ENCODE measurements at places on chromosomes 7 and 10. TPM values are rescaled to one million over a fixed set of nuclear protein-coding genes. Genes with fewer than 3 reads are reported as not detected.

Gene PNLIPRP2
- total RNA-seq, result not detected

DNA sequence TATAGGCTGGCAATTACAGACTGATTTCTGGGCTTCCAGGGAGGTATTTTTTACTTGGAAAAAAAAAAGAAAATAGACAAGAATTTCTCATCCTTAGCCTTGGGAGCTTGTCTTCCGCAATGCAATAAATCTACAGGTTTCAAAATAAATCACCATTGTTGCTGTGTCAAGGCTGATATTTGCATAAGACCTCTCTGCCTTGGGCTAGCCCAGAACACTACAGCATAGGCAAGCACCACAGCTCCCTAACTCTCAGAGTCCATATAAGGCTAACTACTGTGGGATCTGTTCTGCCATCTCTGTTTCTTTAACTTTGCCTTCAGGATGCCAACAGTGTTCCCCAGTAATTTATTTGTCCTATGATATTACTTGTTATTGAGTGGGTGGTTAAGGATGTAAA, 64.4 kb downstream of the ZWINT start:
- no peak for DNase-seq

- no peak for DNase-seq
Observed at GRCh38 chr7:99669782-99670181, 10.0 kb downstream of the CYP3A5 start.

DNA sequence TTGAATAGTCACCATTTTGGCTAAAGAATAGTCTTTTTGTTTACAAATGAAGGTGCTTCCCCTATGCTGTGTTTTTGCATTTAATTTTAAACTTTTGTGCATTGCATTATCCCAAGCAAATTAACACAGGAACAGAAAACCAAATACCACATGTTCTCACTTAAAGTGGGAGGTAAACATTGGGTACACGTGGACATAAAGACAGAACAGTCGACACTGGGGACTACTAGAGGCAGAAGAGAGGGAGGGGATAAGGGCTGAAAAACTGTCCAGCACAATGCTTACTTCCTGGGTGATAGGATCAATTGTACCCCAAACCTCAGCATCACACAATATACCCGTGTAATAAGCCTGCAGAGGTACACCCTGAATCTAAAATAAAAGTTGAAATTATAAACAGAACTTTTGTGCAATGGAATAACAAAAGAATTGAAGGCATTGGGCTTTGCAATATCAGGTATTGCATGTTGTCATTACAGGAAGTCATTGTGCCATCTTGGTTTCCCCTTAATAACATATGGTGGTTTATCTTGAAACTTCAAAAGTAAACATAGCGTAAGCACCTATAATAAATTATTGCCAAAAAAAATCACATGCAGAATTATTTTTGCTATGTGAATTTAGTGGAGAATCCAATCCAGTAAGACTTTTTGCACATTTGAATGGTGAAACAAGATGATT, 16.1 kb downstream of the ADD3 start:
- no peak for DNase-seq

DNA sequence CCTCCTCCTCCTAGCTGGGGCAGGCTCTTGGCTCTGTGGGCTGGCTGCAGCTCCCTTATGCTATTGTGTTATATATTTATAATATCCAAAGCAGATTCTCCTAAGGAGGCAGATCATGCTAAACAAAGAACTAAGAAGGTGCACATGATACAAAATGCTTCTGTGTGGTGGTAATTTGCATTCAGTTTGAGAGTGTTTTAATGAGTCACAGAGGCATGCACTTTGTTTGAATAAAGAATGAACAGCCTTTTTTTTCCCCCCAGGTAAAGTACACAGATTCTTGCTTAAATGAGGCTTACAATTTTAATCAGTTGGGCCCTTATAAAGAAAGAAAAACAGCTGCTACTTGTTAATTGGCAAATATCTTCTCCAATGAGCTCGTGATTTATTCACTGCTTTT, 95.0 kb downstream of the FANK1 start:
- no peak for DNase-seq

- DNase-seq, result no peak
Observed at GRCh38 chr10:24229909-24230308, 21.0 kb downstream of the KIAA1217 start.

DNA sequence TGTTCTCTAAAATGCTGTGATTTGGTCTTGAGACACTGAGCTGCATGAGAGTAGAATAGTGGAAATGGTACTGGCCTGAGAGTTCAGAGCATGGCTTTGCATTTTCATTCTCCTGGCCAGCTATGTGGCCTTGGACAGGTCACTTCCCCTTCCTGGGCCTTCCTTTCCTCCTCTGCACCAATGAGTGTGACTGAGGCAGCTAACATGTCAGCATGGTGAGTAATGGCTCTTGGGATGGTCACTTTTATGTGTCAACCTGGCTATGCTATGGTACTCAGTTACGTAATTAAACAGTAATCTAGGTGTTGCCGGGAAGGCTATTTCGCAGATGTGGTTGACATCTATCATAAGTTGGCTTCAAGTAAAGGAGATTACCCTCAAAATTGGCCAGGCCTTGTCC, 109.3 kb downstream of the RTKN2 start:
- DNase-seq, result no peak

DNA sequence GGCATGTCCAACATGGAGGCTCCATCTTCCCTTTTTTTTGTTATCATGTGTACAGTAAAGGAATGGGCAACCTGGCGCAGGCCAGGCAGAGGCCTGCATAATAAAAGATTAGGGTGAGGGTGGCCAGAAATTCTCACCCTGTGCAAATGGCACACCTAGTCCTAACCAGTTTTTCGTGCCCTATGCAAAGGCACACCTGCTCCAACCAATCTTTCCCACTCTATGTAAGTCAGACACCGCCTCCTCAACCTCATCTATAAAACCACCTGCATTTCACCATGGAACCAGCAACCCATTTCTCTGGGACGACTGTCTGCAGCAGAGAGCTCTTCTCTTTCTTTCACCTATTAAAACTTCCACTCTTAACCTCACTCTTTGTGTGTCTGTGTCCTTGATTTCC, 16.1 kb downstream of the TBATA start:
- no peak for DNase-seq

Gene EGFR
- total RNA-seq, result 20.3 TPM

GRCh38 chr7:17131983-17132655, 166.3 kb upstream of the AHR start:
- DNase-seq, result no peak

- no peak for DNase-seq
Observed at GRCh38 chr10:4650582-4650981, 175.4 kb upstream of the AKR1E2 start.
